Stimulated activated CD8-positive, alpha-beta memory T cell treated with anti-CD3 and anti-CD28 coated beads, Interleukin-7, amount 100 ng/mL, for 1 hour (primary cell): ENCODE measurements at places on chromosomes 5 and 9.

- no peak for DNase-seq
These were observed 375.7 kb downstream of the ACTL7B start for GRCh38 chr9:108479989-108480652.

- DNase-seq, result no peak
These were observed 530.2 kb upstream of the FAM174A start for GRCh38 chr5:100004969-100005368.

DNA sequence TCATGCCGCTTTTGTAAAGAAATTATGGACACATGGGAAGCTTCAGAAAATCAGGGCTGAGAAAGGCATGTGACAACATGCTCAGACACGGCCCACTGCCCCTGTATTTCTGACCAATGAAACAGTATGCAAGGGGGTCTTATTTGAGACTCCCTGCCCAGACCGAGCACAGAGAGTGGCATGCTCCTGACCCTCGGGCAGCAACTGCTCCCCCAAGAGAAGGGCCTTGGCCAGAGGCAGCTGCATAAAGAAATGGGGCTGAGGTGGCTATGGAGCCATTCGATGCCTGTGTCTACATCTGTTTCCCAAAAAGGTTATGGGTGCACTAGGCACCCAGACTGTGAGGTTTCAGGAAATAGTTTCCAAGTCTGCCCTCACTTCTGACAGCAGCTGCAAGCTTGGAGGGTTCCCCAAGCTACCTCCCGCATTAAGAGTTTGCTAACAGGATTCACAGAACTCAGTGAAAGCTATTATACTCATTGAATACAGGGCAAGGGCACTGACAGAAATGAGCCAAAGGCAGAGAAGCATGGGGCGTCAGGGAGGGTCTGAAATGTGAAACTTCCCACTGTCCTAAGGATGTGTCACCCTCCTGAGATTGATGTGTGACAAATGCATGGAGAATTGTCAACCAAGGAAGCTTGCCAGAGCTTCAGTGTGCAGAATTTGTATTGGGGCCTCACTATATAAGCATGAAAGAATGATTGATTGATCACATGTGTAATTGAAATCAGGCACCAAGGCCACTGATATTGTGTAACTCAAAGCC, 94.3 kb downstream of the DAP start:
- DNase-seq, result no peak

GRCh38 chr9:125437771-125438221, 176.2 kb downstream of the GAPVD1 start:
- DNase-seq, result no peak

DNA sequence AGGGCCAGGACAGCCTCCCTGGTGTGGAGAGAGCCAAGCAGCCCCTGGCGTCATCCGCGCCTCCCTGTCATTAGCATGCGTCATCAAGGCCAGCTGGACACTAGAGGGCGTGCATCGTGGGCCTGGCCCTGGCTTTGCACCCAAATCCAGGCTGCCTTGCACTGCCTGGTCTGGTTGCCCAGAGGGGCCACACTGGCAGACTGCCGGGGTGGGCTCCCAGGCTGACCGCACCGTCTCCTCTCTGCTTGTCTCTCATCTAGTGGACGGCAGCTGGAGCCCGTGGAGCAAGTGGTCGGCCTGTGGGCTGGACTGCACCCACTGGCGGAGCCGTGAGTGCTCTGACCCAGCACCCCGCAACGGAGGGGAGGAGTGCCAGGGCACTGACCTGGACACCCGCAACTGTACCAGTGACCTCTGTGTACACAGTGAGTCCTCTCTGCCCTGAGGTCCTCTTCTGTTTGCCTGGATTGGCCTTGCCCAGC, 29.0 kb downstream of the HK3 start:
- DNase-seq, result no peak

GRCh38 chr5:28809811-28810750, 1771.7 kb upstream of the CDH9 start:
- no peak for DNase-seq

- DNase-seq, result no peak
These were observed 463.1 kb downstream of the NR2F1-AS1 start for GRCh38 chr5:93117751-93118531.

DNA sequence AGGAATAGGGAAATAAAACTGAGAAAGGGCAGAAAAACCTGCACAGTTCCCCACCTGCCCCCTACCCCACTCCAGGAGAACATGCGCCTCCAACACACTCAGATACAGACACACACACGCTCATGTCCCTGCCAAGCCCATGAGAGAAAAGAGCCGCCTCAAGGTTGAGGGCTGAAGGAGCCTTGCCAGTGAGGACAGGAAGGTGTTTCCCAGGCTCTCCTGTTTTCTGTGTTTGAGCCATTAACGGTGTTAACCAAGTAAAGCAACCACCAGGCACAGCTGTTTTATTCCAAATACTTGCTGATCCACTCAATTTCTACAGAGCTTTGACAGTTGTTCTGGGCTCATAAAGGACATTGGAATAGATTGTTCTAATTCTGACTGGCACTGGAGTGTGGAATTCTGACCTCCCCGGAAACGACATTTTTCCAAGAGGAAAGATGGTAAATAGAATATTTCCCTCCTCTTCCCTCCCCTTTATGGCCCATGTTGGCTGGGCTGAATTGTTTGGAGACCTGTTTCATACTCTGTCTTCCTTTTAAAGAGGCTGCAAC, 238.0 kb downstream of the DMAC1 start:
- DNase-seq, result no peak

DNA sequence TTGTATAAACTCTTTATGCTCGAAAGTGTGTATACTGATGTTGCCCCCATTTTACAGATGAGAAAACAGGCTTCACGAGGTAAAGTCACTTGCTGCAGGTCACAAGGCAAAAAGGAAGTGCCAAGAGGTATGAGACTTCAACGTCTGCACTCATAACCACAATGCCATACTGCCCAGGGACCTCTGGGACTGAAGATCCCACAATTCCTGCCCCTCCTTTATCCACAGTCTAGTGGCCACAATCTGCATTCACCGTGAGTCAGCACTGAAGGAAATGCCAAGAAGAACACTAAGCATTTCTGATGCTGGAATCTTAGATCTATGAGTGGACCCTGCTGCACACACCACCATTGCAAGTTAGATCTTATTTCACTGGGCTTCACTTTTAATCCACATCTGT, 37.3 kb downstream of the MED27 start:
- DNase-seq, result no peak

DNA sequence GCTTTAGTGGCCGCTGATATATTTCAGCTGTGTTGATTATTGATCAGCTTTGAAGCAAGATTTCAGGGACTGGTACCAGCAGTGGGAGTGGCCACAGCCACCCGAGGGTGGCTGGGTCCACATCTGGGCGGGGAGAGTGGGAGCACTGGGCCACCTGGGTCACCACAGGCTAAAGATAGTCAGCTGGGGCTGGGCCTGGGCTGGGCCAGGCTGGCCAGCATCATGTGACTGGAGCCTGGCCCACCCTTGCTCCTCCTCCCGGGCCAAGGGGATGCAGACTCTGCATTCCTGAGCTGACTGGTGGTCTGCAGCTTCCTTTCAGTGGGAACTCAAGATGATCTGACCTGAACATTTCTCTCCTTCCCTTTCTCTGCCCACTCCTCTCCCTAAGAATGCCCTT, 27.1 kb downstream of the LARP1 start:
- DNase-seq, result no peak

DNA sequence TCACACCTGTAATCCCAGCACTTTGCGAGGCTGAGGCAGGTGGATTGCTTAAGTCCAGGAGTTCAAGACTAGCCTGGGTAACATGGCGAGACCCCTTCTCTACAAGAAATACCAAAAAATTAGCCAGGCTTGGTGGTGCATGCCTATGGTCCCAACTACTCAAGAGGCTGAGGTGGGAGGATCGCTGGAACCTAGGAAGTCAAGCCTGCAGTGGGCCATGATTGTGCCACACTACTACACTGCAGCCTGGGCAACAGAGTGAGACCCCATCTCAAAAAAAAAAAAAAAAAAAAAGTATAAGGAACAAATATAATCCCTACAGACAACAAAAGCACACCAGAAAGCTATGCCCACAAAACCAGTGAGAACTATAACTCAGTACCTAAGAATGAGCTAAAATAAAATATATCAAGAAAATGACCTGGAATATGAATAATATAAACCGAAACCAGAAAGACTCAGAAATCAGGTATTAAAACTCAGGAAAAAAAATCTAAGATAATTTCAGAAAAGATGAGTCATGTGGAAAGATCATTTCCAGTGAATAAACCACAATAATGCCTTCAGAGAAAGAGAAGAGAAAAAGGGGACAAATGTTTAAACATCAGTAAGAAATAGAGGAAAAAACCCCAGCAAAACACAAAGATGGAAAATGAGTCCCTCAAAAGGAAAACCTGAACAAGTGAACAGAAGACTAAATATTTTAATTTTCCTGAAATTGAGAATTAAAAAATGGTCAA, 57.4 kb downstream of the GOLPH3 start:
- no peak for DNase-seq

- DNase-seq, result no peak
These were observed 326.5 kb downstream of the SH3GL2 start for GRCh38 chr9:17905366-17905765.

DNA sequence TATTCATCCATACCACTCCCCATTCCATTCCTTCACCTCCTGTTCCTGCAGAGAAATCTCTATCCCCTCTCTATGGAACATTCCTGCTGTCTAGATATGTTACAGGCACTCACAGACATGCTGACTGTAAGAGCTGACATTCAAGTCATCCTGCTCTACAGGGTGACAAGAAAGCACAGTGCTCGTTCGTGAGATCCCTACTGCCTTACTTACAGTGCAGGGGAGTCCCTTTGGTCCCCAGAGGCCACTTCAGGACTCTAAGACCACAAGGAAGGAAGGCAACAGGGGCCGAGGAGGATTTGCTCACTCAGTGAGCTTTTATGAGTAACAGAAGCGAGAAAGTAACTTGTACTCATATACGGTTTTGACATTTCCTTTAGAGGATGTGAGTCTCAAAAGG, 110.5 kb downstream of the GAS1 start:
- DNase-seq, result no peak

DNA sequence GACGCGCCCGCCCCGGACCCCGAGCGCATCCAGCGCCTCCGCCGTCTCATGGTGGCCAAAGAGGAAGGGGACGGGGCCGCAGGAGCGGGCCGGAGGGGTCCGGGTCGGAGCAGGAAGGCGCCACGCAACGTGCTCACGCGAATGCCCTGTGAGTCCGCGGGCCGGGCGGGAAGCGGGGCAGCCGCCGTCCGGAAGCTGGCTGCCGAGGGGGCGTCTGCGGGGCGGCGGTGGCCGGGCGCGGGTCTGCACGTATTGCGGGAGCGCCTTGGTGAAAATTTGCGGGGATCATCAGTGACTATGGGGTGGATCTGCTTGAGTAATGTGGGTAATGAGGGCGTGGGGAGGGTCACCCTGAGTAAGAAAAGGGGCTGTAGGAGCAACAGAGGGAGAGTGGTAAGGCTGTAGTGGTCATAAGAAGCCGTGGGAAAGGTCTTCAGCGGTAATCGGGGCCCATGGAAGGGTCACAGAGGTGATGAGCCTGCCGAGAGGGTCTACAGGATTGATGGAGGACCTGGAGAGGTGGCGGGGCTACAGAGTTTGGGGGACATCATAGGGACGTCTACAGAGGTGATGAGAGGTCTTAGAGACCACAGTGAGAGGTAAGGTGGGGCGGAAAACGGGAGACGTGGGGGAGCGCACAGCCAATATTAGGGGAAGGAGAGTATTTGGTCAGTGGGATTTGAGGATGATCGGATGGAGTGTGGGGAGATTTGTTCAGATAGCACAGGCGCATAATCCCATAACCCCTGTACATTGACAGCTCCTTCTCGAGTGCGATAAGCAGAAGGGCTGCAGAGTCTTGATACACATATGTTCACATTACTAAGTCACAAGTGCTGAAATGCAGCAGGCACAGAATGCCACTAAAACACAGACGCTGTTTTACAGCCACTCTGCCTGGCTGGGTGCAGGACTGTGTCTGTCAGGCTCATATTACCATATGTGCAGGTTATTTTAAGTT, 819 bp downstream of the LSM11 start:
- no peak for DNase-seq

DNA sequence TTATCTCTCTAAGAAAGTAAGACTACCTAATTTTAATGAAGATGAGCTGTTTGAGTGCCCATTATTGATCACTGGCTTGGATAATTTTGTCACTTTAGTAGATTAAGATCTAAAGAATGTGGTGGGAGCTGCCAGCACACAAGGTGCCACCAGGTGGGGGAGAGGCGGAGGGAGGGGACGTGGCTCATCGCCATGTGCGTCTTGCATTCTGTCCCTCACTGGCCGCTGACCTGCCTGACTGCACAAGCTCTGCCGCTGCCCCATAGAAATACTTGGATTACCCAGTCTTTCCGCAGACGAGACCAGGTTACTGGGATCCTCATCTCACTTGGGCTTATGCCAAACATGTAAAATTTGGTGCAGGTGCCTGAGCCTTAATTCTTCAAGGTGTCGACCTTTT, 37.6 kb downstream of the RHOBTB3 start:
- DNase-seq, result no peak

DNA sequence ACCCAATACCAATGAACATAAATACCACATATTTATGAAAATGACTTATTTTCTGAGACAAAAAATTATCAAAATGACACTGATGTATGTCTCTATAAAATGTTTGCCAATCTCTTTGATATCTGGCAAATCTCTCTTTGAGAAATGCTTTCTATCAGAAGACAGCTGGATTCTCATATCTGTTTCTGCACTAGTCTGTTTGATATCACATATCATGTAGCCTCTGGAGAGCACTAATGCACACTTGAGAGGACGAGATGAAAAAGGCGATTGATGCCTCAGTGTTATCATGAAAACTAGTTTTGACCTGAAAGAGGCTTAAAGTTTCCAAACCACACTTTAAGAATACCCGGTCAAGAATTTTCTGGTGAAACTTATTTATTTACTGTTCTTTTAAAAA, 29.1 kb upstream of the ANKRD55 start:
- DNase-seq, result no peak

DNA sequence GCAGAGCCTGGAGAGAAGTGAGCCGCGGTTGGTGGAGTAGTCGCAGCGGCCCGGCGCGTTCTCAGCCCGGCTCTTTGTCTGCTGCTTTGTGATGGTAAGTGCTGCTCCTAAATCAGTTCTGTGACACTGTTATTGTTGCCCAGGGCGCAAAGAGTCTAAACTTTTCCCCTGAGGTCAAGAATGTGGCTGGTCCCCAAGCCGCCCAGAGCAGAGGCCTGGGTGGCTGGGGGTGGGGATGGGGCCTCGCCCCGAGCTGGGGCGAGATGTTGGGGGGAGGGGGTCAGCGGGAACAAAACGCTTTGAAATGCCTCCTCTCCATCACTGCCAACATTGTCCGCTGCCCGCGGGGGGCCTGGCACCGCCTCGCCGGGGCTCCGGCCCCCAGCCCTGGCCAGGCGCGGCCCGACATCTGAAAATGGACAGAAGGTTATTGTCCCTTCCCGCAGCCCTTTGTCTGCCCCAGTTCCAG, 11.7 kb upstream of the CERCAM start:
- no peak for DNase-seq

- no peak for DNase-seq
These were observed 19.7 kb downstream of the RIOK2 start for GRCh38 chr5:97163360-97163764.

- DNase-seq, result no peak
These were observed 8.4 kb upstream of the PHYHD1 start for GRCh38 chr9:128912270-128912853.
